ENCODE measurements at places on chromosomes 6 and 20. TPM values are rescaled to one million over a fixed set of nuclear protein-coding genes. Genes with fewer than 3 reads are reported as not detected.

DNA sequence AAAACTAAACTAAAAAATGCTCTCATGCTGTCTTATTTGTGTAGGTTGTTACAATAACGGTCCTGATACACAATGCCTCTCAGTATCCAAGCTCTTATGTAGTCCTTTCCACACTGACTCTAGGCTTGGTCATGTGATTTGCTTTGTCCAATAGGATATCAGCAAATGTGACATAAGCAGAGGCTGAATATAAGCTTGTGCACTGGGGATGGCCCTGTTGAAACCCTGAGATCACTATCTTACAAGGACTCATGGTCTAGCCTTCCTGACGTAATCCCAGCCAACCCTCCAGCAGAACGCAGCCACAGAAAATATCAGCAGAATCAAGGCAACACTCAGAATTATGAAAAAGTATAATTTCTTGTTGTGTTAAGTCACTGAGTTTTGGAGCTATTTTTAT, 145.1 kb upstream of the CCN2 start:
- DNase-seq: no peak

- DNase-seq: no peak
Observed at GRCh38 chr6:67558985-67559384, 1076.1 kb upstream of the ADGRB3 start.

- no peak for DNase-seq
Observed at GRCh38 chr6:157635388-157636244, 187.4 kb upstream of the SNX9 start.

- DNase-seq: no peak
Observed at GRCh38 chr6:167127785-167128531, 5.1 kb downstream of the CCR6 start.

DNA sequence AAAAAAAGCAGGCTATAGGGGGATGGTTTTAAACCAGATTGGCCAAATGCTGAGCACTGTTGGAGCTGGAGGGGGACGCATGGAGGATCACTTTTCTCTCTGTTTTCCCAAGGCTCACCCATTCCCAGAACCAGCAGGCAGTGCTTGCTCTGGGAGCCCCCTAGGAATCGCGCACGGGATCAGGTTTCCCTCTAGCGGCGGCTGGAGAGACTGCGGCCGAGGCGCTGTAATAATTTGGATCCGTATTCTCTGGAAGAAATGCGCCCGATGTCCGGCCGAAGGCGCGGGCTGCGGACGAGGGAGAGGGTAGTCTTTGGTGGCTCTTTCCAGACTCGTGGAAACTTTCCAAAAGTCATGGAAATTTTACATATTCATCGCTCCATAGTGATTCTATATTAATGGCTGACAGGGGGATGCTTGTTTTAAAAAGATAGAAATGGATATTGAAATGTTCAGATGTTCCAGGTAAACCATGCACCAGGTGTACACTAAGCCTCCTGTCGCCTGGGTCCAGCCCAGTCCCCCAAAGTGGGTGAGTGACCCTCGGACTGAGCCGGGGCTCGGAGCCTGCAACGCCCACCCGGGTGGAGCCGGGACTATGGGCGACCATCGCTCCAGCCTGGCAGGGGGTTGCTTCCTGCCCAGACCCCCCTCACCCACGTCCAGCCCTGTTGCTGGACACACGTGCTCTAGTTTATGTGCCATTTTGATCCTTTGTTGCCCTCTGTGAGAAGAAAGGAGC, 78.7 kb upstream of the PHACTR3 start:
- peak; percentile 48 for DNase-seq

DNA sequence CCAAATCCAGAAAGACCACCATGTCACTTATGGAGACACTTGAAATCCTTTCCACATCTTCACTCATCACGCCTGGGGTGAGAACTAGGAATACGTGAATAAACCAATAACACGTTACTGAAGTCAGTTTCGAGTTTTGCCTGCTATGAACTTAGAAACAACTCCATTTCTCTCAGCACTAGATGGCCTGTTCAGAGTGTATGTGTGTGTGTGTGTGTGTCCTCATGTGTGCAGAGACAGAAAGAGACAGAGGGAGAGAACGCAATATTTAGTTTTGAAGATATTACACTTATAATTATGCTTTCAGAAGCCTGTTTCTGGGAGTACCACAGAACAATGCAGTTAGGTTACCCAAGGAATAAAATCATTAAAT, 81.2 kb upstream of the CCN6 start:
- DNase-seq: no peak

GRCh38 chr6:149264629-149265028, 52.9 kb upstream of the TAB2 start:
- no peak for DNase-seq

DNA sequence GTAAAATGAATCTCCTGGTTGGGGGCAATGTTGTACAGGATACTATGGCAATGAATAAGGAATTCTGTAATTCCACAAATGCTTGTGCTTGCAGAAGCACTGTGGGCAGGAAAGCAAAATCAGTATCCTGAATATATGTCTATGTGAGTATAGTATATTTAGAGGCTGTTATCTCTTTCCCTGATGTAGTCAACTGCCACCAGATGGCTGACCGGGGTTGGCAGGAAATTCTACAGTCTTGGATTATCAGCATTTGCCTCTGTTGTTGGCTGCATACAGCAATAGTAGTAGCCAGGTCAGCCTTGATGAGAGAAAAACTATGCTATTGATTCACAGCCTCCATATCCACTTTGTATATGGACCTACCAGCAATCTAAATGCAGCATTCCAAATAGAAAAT, 425.1 kb upstream of the JAG1 start:
- peak; percentile 46 for DNase-seq

Gene IPCEF1
- 5.7 TPM for total RNA-seq

Gene RAET1L
- total RNA-seq: not detected

Gene CD24
- total RNA-seq: 2,167 TPM

Gene LY6G6D
- total RNA-seq: not detected

Gene LGSN
- total RNA-seq: not detected

Gene NT5E
- 71.8 TPM for total RNA-seq

Gene TRIM31
- 3.4 TPM for total RNA-seq

Gene MAS1
- not detected for total RNA-seq

Gene TPX2
- total RNA-seq: 4.8 TPM

Measured in transverse colon (tissue), 4 donors.